ENCODE measurements at places on chromosomes 7 and 10.
A peak's percentile ranks its signal among the peaks of the same experiment; 100 is the strongest.

GRCh38 chr10:117486606-117487005, 55.9 kb upstream of the EMX2 start:
- no peak for DNase-seq

DNA sequence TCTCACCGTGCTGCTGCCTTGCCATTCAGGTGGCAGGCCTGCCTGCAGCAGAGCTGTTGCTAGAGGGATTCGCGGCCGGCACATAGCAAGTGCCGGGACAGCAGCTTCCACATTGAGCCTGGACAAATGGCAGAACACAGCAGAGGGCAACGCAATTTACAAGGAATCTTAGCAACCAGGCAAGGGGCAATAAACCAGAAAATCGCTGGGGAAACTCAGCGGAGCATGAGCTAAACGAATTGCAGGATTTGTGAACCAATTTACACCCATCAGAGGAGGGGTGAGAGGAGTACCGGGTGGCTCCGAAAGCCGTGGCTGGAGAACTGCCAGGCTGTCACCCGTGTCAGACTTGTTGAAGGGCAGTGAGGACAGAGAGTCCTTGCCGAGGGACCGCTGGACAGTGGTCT, 58.6 kb upstream of the LOXL4 start:
- DNase-seq: peak; percentile 21

- DNase-seq: no peak
These were observed 38.8 kb downstream of the SLC29A3 start for GRCh38 chr10:71357792-71358265.

DNA sequence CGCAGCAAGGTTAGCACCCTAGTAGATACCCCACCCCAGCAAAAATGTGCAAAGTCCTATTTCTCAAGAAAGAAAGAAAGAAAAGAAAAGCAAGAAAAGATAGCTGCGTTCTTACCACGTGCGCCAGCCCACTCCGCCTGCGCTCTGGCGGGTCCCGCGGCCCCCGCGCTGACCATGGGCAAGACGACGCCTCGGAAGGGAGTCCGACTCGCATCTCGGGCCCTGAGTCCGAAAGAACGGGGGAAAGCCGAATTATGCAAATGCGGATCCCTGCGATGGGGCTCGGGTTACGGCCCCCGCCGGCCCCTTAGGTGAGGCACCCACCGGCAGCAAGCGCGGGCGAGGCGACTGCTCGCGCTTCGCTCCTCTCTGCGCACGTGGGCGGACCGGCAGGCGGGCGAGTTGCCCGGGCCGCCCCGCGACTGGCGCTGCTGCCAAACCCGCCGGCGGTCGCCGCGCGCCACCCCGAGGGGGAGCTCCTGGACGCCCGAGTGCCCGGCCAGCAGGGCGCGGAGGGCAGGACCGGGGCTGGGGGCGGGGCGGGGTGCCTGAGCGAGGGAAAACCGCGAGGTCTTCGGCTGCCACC, 2.4 kb upstream of the EGR2 start:
- peak; percentile 36 for DNase-seq

DNA sequence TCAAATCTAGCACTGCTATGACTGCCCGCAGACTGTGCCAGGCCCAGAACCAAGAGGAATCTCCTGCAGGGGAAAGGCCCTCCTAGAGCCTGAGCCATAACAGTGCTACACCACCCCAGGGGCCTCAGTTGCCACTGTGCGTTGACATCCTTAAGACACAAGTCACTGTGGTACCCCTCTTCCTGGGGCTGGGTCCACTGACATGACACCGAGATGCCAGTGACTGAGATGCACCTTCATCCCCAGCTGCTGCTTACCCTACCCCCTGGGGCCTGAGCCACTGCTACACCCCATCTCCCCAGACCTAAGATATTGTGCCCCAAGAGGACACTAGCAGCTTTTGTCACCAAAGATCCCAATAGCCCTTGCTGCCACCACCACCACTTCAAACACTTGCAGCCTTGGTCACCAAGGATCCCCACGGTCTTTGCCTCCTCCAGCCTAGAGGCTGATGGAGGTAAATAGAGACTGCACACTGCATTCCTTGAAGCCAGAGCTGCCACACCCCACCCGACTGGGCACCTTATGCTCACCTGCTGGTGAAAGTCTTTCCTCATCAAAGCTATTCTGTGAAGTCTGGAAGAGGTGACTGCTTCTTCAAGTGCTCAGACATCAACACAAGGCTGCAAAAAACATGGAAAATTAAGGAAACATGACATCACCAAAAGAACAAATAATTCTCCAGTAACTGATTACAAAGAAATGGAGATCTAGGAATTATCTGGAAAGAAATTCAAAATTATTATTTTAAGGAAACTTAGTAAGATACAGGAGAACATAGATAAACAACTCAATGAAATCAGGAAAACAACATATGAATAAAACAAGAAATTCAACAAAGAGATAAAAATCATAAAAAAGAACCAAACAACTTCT, 40.4 kb upstream of the SHH start:
- no peak for DNase-seq

DNA sequence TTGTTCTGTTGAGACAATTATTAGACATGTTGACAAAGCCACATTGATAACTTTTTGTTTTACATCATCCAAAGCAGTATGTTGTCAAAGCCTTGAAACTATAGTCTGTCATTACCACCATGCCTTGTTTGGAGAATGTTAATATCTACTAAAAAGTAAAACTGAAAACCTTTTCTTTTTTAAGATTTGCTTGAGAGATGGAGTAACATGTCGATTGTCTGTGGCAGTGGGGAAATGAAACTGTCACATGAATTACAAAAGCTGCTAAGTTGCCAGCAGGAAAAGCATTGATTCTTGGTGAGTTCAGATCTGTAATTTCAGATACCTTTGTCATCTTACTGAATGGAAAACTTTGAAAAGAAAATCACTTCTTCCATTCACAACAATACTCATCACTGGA, 69.1 kb downstream of the TFPI2 start:
- no peak for DNase-seq

GRCh38 chr7:158373476-158374133, 214.0 kb downstream of the PTPRN2 start:
- DNase-seq: no peak

- no peak for DNase-seq
These were observed 31.1 kb upstream of the RET start for GRCh38 chr10:43045631-43046287.

DNA sequence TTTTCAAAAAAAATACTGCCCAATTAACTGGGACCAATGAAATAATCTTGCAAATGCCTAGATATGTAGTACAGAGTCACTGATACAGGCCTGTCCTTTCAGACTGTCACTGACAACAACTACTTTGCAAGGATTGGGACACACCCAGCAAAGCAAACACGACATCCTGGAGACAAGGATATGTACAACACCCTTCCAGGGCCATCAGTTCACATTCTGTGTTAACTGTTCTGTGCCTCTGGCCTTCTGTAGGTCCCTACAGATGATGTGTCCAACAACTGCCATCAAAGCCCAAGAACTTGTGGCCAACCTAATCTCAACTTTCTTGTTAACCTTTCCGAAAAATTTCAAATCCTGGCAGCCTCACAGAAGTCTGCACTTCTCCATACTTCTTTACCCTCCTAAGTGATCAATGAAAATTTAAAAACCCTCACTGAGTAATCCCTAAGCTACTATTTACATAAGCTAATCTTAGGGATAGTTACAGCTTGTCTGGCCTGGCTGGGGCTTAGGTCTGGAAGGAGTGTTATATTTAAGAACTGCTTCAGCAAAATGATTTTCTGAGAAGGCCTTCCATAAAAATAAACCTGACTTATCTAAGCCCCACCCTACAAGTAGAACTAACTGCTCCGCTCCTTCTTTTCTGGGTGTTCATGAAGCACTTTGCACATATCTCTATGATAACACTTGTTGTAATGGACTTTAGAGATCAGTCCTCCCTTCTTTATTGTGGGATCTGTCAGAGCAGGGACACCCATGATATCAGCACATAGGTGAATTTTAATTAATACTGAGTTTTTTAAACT, 21.0 kb downstream of the COBL start:
- DNase-seq: no peak

GRCh38 chr10:111852801-111853200, 330.8 kb downstream of the GPAM start:
- no peak for DNase-seq

DNA sequence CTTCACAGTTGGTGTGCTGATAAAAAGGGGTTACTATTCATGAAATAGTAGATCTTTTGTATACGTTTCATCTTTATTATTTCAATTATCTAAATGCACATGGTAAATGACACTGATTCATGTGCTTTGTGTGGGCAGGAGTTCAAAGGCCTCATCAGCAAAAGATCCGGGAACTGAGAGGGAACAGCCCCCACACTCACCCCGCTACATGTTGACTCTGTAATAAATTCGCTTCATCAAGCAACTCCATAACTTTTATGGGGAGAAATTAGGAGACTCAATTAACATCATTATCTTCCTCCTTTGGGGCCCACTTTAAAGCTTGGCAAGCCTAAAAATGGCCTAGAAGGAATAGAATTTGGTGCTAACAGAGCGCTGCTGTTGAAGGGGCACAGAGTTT, 250.7 kb upstream of the BMPER start:
- no peak for DNase-seq

DNA sequence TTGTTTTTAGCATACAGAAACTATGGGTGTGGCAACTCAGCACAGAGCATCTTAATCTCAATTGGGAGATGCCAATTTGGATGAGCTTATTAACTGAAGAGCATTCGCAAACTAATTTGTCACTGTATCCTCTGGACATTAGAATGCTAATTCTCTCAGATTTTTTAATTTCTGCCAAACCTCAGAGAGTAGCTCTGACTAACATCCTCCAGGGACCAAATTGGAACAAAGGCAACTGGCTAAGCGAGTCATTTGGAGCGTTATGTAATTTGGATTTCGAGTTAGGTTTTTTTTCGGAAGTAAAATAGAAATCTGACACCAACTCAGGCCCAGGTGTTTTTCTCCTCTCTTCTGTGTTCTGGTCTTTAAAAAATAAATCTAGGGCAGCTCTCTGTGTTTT, 201.9 kb downstream of the BMPER start:
- DNase-seq: no peak

GRCh38 chr7:18829858-18830285, 287.6 kb downstream of the TWIST1 start:
- no peak for DNase-seq

DNA sequence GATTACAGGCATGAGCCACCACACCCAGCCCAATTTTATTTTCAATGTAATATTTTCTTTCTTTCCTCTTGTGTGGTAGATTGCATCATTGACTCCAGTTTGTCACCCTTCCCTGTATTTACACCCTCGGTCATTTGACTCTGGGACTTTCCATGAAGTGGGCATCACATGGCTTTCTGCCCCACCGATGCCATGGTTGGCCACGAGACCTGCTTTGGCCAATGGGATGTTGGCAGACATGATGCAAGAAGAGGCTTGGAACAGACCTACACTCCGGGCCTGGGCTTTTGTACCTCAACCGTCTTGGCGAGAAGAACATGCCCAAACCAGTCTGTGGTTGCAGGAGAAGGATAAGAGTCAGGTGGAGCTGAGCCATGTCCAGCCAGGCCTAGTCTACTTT, 38.8 kb upstream of the CACUL1 start:
- no peak for DNase-seq

DNA sequence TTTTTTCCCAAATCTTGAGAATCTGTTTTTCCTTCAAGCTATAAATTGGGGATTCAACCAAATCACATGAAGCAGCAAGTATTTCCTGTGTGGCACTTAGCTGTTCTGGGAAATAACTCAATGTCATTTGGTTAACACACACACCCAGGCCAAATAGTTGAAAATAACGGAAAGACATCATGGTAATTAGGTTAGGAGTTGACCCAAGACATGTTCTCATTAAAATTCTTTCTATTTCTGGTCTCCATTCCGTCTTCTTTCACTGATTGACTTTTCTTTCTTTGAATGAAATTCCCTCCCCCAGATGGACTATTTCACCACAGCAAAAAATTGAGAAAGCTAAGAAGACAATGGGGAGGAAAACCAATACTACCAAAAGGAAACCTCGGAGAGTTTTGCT, 30.5 kb downstream of the NRP1 start:
- DNase-seq: no peak

- no peak for DNase-seq
These were observed 101.0 kb upstream of the SHH start for GRCh38 chr7:155913291-155913690.

GRCh38 chr7:130970696-130971095, 236.7 kb upstream of the KLF14 start:
- DNase-seq: no peak

- peak; percentile 54 for DNase-seq
These were observed 233.5 kb downstream of the WDR11 start for GRCh38 chr10:121084675-121085070.

GRCh38 chr10:49593564-49593875, 16.6 kb upstream of the SLC18A3 start:
- no peak for DNase-seq

- no peak for DNase-seq
These were observed 8.1 kb downstream of the DNAH11 start for GRCh38 chr7:21550821-21551531.

- peak; percentile 12 for DNase-seq
These were observed 128.9 kb downstream of the DGKI start for GRCh38 chr7:137717811-137718271.

DNA sequence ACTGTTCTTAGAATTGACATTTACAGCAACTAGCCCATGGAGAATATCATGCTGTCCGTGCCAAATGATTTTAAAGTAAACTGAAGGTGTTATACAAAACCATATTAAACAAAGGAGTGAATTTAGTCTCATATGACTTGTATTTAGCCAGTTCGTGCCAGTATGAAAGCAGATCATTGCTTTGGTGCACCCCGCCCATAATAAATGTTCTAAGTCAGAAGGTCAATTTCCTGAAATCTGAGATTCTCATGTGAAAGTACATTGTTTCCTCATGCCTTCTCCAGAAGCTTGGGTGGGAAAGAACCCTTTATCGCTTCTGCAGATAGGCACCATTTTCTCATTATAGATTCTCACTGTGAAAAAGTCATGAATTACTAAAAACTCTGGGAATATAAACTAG, 106.4 kb downstream of the CAMK1D start:
- DNase-seq: no peak

GRCh38 chr10:49118430-49119074, 3.2 kb upstream of the VSTM4 start:
- no peak for DNase-seq

- DNase-seq: no peak
These were observed 9.1 kb downstream of the WDR86 start for GRCh38 chr7:151400626-151401315.

- no peak for DNase-seq
These were observed 272.3 kb downstream of the ELFN1 start for GRCh38 chr7:1942243-1942940.

GRCh38 chr7:108310351-108310750, 145.9 kb downstream of the NRCAM start:
- no peak for DNase-seq

GRCh38 chr10:47403446-47404318, 19.6 kb upstream of the ZNF488 start:
- no peak for DNase-seq

DNA sequence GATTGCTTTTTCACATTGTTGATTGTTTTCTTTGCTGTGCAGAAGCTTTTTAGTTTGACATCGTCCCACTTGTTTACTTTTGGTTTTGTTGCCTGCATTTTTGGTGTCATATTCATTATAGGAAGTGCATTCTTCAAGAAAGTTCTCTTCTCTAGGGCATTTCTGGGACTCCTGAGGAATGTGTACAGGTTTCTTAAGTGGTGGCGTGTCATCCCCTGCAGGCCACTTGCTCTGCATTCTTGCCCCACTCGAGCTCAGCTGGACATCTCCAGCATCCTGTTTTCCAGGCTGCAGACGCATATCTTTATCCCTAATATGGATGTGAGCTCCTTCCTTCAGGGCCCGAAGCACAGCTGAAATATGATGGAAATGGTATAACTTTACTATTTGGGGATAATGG, 255.6 kb upstream of the HABP2 start:
- no peak for DNase-seq
